ENCODE measurements at places on chromosomes 16 and 17.
A peak's percentile ranks its signal among the peaks of the same experiment; 100 is the strongest.

DNA sequence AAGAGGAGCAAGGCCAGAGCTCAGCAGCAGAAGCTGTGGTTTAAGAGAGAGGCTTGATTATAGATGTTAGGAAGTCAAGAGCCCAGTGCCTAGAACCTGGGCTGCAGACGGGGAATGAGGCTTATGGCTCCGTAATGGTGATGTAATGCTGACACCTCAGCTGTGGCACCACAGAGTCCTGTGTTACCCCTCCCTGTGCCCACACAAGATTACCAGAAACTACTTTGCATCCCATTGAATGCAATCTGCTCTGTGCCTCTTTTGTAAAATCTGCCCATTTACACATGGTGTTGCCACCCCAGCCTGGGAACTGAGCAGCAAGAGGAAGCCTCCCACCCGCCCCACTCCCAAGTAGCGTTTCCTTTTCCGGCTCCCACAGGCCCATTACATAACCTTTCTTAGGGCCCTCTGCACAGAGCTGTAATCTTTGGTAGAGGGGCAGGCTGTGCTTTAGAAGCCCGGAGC lies 57.0 kb downstream of the PITPNC1 start:
- no peak for DNase-seq

- DNase-seq, result no peak
Measured at GRCh38 chr17:28901866-28902818, 737 bp downstream of the DHRS13 start.

- DNase-seq, result no peak
Measured at GRCh38 chr17:82925336-82925735, 85.5 kb upstream of the ZNF750 start.

DNA sequence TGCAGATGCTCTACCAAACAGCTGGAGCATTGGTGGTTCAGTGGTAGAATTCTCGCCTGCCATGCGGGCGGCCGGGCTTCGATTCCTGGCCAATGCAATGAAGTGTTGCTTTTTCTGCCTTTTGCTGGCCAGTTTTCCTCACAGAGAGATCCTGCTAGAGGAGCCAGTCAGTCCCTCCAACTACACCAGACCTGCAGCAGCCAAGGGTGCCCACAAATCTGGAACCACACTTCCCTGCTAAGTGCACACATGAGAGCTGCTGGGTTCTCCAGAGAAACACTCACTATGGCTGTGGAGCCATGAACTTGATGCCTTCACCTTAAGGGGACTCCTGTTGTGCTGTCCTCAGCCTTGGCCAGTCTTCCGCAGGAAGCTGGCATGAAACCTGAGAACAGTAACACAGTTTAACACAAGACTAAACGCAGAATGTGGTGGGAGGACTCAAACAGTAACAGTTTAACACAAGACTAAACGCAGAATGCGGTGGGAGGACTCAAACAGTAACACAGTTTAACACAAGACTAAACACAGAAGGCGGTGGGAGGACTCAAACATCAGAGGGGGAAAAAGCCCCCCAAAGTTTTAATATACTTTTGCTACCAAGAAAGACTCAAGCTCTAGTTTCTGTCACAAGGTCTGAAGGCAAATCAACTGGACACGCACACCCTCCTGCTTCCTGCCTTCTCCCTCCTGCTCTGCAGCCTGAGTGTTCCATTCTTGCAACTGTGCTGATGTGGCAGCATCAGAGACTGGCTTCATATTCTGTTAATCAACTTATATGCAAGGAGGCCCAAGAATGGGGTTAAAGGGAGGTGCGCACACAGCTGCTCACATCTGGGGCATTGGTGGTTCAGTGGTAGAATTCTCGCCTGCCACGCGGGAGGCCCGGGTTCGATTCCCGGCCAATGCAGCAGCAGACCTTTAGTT lies 12.0 kb downstream of the VAC14 start:
- peak; percentile 62 for DNase-seq

GRCh38 chr17:17677299-17678040 lies 3.8 kb upstream of the RAI1 start:
- no peak for DNase-seq

DNA sequence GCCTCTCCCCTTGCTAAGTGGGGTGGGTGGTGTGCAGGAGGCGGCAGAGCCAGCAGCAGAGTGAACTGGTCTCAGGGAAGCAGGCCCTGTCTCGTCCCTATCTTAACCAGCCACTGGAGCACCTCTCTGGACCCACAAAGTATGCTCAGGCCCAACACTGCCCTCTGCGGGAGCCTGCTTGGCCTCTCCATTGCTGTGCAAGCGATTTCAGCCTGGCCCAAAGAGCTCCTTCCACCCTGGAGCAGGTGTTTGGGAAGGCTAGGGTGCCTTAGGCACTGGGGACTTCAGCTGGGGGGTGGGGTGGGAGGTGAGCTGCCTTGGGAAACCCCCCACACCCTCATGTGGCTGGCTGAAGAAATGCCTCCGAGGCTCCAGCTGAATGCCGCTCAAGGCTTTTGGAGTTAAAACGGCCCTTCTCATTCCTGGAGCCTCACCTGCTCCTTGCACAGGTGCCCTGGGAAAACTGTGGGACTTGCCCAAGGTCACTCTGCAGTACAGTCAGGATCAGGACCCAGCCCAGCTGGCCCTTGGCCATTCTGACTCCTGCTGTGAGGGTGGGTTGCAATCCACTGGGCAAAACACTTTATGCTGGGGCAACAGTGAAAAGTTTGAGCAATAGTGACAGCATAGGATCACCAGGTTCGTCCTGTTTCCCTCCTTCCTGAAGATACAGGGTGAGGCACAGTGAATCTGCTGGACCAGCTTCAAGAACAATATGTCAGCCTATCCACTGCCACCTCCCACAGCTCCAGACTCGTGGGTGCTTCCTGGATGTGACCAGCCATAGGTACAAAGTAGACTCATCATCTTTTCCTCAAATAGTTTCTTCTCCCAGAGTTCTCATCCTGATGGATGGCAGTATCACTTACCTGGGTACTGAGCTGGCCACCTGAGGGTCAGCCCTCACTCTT lies 5.9 kb upstream of the UBE2O start:
- DNase-seq, result peak; percentile 46

DNA sequence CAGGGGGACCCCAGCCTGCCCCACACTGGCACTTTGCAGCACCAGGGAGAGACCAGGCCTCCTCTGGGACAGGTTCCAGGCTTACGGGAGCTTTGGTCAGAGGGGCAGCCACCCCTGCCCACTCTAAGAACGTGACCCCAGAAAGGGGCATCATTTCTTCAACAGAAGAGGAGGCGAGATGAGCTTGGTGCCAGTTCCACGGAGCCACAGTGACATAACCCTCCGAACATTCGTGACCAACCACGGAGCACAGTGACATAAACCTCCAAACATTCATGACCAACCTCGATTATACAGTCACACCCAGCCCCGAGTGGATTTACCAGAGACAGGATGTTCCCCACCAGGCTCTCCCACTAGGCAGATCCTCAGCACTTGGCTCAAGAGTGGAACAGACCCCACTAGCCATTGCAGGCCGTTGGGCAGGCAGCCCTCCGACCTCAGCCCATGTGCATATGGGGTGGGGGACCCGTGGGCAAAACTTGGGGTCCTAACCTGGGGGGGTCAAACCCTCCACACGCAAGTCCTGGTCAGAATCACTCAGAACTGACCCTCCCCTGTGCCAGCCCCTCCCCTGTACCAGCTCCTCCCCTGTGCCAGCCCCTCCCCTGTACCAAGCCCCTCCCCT lies 112.9 kb downstream of the METRNL start:
- peak; percentile 78 for DNase-seq

- DNase-seq, result peak; percentile 90
Measured at GRCh38 chr16:85390511-85391174, 222.5 kb upstream of the GSE1 start.

- no peak for DNase-seq
Measured at GRCh38 chr16:9212621-9213020, 121.2 kb downstream of the HAPSTR1 start.

- peak; percentile 57 for DNase-seq
Measured at GRCh38 chr16:64791756-64792155, 330.1 kb downstream of the CDH11 start.

DNA sequence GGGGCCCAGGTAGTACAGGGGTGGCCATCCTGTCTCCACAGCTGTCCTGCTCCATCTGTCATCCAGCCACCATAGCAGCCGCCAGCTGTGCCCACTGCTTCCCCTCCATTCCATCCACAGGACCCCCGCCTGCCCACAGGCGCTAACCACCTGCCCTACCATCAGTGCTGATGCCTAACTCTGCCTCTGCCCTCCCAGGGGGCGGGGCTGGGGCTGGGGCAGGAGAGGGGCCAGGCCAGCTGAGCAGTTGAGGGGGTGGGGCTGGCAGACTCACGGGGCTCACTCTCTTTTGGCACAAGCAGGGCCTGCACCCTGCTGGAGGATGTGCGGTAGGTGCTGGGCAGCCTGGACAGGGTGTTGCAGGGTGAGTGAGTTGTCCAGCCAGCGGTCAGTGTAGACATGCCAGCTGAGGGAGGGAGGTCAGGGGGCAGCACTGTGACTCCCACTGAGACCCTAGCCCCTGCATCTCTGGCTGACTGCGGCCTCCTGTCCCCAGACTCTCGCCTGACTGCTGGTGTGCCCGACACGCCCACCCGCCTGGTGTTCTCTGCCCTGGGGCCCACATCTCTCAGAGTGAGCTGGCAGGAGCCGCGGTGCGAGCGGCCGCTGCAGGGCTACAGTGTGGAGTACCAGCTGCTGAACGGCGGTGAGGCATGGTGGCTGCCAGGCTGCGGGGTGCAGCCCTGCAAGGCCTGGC lies 9.6 kb downstream of the GALK1 start:
- DNase-seq, result no peak

- no peak for DNase-seq
Measured at GRCh38 chr16:52748741-52749140, 201.8 kb upstream of the TOX3 start.

- DNase-seq, result no peak
Measured at GRCh38 chr17:66185862-66186261, 6.1 kb downstream of the CEP112 start.

GRCh38 chr17:75478508-75478907 lies 22.1 kb downstream of the TMEM94 start:
- DNase-seq, result no peak

GRCh38 chr16:82715833-82716232 lies 89.1 kb downstream of the CDH13 start:
- no peak for DNase-seq

- DNase-seq, result no peak
Measured at GRCh38 chr17:64180089-64181073, 50.4 kb upstream of the ERN1 start.

DNA sequence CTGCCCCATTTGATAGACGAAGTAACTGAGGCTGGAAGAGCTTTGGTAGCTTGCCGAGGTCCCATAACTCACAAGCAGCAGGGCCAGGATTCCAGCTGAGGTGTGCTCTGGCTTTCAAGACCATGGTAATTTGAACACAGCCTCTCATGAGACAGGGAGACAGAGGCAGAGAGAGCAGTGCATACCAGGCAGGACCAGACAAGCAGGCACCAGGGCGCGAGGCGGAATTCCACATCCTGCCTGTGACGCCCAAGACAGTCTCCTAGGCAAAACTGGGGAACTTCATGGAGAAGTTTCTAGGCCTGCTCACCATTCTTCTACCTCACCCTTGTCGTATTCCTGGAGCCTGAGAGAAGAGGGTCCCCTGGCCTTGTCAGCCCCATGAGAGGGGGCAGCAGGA lies 19.2 kb downstream of the SDK2 start:
- DNase-seq, result no peak

DNA sequence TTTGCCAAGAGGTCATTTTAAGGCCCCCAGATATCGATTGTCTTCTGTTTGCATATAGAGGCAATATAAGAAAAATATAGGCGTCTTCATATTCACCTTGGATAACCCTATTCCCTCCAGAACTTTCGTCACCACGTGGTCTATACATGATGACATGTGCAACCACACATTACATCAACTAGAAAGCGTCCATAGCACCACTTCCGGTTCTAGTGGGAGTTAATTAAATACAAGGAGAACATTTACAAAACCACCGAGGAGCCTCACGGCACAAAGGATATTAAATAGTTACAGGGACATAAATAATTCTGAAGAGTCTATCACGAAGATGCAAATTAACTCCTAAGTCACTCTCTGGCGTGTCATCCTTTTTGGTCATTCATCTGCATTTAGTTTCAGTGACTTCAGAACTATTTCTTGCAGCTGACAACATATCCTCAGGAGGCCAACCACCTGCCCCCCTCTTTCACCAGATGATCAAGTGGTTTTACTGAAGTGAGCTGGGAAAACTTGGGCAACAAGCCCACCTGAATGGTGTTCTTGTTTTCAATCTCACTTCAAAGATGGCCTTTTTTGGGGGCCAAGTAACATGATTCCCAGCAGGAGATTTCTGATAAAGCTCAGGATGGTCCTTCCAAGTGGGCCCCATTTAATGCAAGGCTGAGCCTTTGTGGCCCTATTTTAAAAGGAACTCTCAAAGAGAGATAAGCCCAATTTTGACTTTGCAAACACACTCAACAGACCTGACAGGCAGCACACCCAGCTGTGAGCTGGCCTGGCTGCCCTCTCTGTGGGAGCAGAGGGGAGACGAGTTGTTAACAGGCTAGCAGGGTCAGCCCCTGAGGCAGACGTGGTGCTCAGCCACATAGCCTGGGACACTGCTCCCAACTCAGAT lies 15.3 kb downstream of the CMTM3 start:
- peak; percentile 77 for DNase-seq

- DNase-seq, result peak; percentile 90
Measured at GRCh38 chr17:17682737-17683680, 1.8 kb downstream of the RAI1 start.

GRCh38 chr17:75875182-75875939 lies 3.0 kb downstream of the TRIM47 start:
- no peak for DNase-seq

DNA sequence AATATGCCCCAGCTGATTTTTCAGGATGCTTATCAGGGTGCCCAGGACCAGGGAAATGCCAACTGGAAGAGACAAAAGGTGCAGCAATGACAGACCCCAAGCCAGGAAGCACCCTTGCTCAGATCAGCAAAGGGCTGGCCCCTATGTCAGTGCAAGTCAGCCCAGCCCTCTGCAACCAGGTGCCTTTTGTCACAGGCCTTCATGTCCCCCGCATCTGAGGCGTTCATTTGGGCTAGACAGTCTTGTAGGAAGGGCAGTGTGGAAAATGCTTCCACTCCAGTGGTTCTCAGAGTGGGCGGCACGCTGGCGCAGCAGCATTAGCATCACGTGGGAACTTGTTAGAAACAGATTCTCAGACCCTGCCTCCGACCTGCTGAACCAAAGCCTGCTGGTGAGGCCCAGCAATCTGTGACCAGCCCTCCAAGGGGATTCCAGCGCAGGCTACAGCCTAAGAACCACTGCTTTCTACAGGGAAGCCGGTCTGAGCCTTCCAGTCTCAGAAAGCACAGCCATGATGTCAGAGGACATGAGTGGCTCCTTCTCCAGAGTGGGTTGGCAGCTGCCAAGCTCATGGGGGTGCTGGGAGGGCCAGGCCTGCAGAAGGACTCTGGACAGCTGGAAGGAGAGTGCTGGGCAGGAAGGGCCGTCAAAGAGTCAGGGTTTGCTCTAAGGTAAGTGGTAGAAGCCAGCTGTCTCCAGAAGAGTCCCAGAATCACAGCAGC lies 13.1 kb downstream of the SLC47A2 start:
- DNase-seq, result no peak
